ENCODE measurements at places on chromosomes 1 and 21. TPM values are rescaled to one million over a fixed set of nuclear protein-coding genes. Genes with fewer than 3 reads are reported as not detected.

The KLHDC7A gene
- total RNA-seq: not detected

The GBP4 gene
- 24.8 TPM for total RNA-seq

The MPC2 gene
- 12.2 TPM for total RNA-seq

The RTCA gene
- total RNA-seq: 39.9 TPM

The CAPN8 gene
- not detected for total RNA-seq

The C4BPB gene
- total RNA-seq: not detected

The FAM177B gene
- total RNA-seq: not detected

The HSD3B2 gene
- total RNA-seq: not detected

The LIN9 gene
- total RNA-seq: 5.9 TPM

The ZMYND12 gene
- 0.32 TPM for total RNA-seq

The FALEC gene
- total RNA-seq: not detected

The IL24 gene
- total RNA-seq: not detected

The TRIM46 gene
- total RNA-seq: 4.5 TPM

The KRTAP12-2 gene
- not detected for total RNA-seq

The SEMA4A gene
- total RNA-seq: 0.16 TPM

The GUCA2A gene
- total RNA-seq: not detected

The CLDN19 gene
- not detected for total RNA-seq

The EMC1 gene
- total RNA-seq: 34.5 TPM

The FTCD gene
- not detected for total RNA-seq

The OVAAL gene
- not detected for total RNA-seq

The SLAMF7 gene
- not detected for total RNA-seq

The TENT5C gene
- 0.16 TPM for total RNA-seq

The C1orf87 gene
- not detected for total RNA-seq

The CFH gene
- 12.6 TPM for total RNA-seq

The CD101 gene
- total RNA-seq: 0.44 TPM

The MMEL1 gene
- total RNA-seq: 1.6 TPM

The HSF2BP gene
- total RNA-seq: 0.76 TPM

The CACNA1S gene
- total RNA-seq: not detected

The PDPN gene
- total RNA-seq: 155 TPM

The NMNAT2 gene
- total RNA-seq: 0.32 TPM

The ATAD3C gene
- total RNA-seq: not detected

The NSUN4 gene
- 23.1 TPM for total RNA-seq

The GDAP2 gene
- total RNA-seq: 29.3 TPM

The PADI4 gene
- total RNA-seq: not detected

Data from bladder microvascular endothelial cell (primary cell).